ENCODE measurements at places on chromosomes 13 and 19.

GRCh38 chr13:59490651-59491050 lies 673.1 kb downstream of the DIAPH3 start:
- DNase-seq = no peak

DNA sequence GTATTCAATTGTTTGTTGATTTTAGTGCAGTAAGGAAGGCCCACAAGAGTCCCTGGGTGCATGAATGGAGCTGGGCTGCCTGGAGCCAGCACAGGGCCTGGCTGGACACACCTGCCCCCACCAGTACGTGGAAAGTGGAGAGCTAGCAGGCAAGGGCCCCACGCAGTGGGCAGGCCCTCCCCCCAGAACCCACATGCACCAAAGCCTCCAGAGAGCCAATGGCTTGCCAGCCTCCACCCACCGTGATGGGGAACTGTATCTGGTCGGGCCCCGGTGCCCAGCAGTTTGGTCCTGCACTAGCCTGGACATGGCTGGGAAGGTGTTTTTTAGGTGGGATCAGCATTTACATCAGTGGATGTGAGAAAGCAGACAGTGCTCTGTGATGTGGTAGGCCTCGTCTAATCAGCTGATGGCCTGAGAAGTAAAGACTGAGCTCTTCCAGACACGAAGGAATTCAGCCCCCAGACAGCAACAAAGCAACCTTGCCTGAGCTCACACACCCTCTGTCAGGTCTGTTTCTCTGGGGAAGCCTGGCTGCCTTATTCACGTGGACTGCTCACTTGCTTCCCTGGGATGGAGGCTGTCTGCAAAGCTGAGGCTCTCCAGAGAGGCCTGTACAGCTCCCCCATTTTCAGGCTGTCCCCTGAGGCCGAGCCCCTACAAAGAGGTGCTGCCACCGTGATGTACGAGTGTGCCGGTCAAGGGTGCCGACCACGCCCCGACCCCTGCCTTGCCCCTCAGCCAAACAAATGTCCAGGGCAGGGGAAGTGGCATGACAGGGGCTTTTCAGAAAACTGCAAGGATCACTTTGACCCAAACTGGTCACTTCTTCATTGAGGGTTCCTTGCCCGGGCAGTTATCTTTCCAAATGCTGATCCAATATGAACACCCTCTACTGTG lies 27.5 kb downstream of the RAB20 start:
- no peak for DNase-seq

- DNase-seq = no peak
Observed at GRCh38 chr19:39265321-39265916, 2.8 kb upstream of the IFNL2 start.

DNA sequence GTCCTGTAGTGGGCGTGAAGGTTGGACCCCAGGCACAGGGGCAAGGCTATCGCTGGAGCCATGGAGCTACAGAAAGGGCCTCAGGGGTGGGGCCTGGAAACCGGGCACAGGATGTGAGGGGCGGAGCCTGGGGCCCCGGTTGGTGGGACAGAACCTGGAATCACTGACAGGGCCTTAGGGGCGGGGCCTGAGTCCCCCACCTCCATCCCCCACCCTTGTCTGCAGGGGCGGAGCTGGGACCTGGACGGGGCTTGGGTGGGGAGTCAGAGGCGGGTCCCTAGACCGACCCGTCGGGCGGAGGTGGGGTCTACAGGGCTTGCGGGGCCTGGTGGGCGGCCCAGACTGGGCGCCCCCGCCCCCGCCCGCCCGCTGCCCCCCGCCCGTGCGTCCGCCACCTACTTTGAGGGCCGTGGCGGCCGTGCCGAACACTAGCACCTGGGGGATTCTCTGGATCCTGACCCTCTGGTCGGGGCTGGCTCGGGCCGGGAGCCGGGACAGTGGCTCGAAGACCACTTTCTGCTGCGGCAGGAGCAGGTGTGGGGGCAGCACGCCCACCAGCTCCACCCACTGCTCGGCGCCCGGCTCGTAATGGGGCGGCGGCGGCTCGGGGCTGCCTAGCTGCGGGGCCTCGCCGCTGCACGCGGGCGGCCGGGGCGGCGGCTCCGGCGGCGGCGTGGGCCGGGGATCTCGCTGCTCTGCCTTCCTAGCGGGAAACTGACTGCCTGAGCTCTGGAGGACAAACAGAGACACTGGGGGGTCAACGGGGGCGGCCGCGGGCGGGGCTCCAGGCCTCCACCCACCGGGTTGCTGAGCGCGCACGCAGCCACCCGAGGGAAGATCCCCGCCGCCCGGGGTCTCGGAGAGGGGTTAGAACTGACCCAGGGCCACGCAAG lies 26.3 kb downstream of the DCAF15 start:
- DNase-seq = peak; percentile 80

GRCh38 chr19:22052644-22053013 lies 345 bp downstream of the ZNF257 start:
- no peak for DNase-seq

DNA sequence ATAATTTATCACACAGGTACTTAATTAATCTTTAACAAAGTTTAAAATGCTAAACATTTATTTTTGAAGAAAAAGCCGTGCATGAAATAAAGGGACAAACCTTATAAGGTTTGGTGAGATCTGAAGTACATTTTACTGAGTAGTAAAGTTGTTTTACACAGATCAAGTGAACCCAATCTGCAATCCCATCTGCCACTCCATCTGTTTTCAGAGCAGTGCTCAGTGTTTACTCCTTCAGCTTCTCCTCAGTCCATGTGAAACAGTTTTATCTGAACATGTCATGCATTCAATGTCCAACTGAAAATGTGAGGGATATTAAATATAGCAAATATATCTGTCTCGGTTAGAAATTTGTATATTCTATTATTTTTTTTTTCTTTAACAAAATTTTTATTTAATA lies 166.8 kb downstream of the MAB21L1 start:
- DNase-seq = peak; percentile 87

DNA sequence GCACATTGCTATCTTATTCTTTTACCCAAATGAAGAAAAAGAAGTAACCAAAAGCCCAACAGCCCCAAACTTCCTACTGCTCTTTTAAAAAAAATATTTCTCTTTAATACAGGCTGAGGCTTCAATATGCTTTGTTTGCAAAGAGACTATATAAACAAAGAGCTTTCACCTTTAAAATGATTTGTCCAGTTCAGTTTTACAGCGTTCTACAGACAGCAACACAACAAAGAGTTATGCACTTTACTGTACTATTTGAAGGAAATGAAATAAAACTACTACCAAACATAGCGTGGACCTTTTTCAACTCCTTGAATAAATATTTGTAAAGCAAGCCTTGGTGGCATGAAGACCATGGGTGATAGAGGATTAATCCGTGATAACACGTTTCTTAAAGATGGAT lies 151.2 kb downstream of the FGF9 start:
- DNase-seq = no peak

DNA sequence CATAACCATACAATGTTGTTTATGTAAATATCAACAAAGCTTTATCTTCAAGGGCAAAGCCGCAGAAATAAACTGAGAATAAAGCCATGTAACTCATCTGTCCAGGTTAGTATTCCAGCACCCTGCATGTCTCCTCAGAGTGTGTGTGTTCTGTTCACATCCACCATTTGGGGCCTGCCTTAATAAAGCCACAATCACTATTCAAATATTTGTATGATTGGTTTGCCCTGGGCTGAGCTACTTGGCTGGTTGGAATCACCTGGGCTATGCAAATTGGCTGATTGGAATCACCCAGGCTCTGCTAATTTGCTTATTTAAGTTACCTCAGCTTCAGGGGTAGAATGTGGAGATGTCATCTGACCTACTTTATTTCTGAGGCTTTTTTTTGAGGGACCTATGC lies 42.4 kb upstream of the ZNF737 start:
- no peak for DNase-seq

DNA sequence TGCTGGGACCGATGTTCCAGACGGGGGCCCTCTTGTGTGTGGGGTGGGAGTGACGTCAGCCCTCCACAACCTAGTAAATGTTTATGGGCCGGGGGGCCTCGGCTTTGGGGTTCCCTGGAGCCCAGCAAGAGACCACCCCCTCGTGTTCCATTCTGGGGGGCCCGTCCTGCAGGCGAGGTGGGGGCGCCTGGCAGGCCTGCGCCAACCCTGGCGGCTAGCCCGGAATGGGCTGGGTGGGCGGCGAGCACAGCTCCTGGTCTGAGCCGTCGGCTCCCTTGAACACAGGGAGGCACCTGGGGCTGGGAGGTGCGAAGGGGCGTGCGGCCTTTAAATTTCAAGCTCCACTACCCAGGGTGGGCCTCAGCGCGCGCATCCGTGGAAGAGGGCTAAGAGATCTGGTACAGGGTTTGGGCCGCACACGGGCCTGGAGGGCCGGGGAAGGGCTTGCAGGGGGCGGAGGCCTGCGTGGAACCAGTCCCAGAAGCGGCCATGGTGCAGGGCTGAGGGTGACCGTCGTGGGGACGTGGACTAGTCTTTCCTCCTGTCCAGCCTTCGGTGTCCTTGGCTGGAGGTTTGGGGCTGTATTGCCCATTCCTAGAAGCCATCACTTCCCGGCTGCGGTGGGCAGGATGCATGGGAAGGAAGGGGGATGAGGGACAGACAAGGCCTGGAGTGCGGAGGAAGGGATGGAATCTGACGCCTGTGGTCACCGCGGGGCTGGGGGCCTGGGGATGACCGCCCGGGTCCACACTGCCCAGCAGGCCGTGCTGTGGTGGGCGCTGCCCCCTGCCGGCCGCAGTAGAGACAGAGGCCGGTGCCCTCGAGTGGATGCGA lies 11.4 kb downstream of the NDUFA11 start:
- DNase-seq = peak; percentile 11

DNA sequence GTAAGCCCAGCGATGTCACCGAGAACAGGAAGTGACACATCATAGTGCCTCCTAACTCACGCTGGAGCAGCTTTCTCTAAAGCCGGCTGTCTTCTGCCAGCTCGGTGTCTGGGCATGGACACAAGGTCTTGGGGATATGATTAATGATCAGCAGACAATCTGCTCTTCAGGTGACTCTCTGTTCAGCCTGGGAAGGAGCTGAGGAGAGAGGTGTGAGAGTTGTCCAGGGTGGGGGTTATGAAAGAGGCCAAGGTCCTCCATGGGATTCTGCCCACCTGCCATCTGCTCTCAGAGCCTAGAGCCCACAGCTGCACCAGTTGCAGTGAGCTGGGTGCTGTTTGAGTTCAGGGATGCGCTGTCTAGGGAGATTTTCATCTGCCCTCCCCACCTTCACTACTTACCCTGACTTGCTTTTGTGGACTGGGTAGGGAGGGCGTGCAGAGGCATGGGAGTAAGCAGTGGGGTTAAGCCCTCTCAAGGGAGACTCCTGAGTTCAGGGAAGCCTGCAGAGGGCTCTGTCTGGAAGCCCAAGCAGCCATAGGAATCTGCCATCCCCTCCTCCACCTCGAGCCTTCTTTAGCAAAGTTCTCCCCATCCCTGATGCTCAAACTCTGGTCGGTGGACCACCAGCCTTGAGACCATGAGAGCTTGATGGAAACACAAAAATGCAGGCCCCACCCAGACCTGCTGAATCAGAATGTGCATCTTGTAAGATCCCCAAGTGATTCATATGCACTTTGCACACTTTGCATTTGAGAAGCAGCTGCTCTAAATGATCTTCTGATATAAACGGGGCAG lies 539.7 kb downstream of the RFC3 start:
- DNase-seq = peak; percentile 53

DNA sequence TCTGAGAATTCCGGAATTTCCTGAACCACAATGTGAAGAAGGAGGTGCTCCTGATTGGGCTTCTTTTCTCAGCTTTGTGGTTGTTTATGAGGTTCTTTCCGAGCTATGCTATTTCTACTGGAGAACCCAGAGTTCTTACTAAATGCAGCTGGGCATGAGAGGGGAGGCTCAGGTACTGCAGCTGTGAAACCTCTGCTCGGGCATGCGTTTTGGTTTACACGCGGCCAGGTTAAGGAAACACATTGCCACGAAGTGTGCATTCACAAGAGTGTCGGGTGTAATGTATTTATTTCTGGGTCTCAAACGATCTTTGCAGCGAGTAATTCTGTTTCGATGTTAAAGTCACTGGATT lies 661 bp upstream of the MIR17HG start:
- no peak for DNase-seq

DNA sequence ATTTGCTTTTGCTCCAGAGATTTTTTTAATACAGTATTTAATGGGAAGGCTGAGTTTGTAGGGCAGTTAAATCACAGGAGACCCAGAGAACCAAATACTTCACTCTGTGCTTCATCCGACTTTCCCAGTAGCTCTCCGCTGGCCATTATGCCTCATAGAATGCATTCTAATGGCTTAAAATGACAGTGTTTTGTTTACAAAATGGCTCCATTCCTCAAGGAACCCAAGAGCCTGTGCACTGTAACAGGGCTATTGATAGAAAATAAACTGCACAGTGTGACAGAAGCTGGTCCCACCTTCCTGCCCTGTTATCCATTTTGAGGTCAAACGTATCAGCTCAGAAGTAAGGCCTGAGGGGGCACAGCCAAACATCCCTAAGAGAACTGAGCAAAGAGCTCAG lies 136.5 kb downstream of the RAP2A start:
- no peak for DNase-seq

DNA sequence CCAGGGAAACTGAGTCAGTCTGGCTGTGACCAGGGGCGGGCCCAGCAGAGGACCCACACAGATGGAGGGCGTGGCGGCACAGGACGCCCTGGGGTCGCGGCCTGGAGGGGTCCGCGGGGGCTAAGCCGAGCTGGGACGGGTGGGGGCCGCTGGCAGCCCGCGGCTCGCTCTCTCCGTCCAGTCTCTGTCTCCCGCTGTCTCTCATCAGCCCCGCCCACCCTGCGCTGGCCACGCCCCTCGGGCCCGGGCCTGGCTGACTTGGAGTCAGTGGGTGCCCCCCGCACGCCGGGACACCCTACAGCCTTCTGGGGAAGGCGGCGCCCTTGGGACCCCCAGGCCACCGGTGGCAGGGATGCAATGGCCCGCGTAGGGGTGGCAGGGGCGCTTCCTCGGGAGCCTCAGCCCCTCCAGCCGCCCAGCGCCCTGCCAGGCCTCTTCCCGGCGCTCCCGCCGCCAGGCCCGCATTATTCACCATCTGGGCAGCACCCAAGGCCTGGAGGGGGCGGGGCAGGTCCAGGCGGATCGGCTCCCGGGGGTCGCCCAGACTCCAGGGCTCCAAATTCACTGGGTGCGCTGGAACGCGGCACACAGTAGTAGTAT lies at the start of gene TBXA2R:
Gene TBXA2R (minus strand): TSS at position 186 of the 600 bp plus-strand sequence. CDS start 6,241 bp downstream, outside the sequence.
- peak; percentile 35 for DNase-seq

- DNase-seq = peak; percentile 86
Observed at GRCh38 chr19:40221858-40222619, 3.9 kb upstream of the TTC9B start.

GRCh38 chr19:13882836-13883235 lies 5.9 kb downstream of the NANOS3 start:
- no peak for DNase-seq

DNA sequence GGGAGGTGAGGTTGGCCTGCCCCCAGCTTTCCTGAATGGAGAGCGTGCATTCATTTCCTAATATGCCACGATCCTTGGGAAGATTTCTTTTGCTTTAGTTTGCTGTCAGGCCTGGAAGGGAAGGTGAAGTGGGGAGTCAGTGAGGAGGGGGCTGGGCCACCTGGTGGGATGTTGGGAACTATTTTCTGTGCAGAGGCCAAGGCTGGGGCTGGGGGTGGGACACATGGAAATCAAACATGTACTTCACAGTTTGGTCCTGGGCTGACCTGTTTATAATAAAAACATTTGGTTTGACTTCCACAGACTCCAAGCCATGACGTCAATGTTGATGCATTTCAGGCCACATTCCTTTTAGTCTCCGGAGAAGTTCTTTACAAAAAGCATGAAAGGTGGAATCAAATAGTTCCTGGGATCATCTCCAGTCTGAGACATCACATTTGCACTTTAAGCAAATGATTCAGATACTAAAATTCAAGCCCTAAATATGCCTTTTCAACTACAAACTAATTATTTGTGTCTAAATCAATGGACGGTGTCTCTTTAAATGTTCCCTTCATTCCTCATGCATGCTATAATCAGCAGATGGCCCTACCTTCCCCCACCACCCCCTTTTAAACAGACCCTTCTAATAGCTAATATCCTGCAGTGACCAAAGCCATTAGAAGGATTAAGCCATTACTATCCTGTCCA lies 41.5 kb upstream of the MEDAG start:
- DNase-seq = no peak
